SK-MEL-5 (cell line): ENCODE measurements at places on chromosomes 1 and 21. TPM values are rescaled to one million over a fixed set of nuclear protein-coding genes. Genes with fewer than 3 reads are reported as not detected.
A peak's percentile ranks its signal among the peaks of the same experiment; 100 is the strongest.

- DNase-seq = no peak
Observed at GRCh38 chr21:31977816-31978215, 105.0 kb downstream of the HUNK start.

DNA sequence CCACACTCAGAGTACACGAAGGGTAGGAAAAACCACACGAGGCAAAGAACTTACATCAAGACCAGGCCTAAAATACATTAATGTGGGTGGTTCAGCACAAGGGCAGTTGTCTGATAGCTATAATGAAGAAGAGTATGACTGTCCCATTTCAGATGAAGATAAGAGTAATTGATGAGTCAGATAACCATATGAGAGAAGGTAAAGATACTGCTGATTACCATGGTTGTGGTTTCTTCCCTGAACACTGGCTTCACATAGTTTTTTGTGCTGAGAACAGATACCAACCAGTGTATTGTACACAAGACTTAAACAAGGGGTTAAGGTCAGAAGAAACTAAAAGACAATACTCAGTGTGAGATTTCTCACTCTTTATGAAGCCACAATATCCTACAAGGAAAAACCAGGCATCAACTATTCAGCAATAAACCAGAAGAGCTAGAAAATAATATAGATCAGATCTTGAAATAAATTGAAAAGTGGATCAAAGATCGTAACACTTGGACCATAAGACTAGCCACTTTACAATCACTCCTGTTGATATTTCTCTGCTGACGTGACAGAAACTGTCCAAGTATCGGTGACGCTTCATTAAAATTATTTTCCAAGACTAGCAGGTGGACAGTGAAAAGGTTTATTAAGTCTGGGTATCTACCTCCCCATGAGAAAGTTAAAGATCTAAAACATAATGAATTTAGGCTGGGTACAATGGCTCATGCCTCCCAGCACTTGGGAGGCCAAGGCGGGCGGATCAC is 28.6 kb downstream of the PUM1 start:
- peak; percentile 6 for DNase-seq

DNA sequence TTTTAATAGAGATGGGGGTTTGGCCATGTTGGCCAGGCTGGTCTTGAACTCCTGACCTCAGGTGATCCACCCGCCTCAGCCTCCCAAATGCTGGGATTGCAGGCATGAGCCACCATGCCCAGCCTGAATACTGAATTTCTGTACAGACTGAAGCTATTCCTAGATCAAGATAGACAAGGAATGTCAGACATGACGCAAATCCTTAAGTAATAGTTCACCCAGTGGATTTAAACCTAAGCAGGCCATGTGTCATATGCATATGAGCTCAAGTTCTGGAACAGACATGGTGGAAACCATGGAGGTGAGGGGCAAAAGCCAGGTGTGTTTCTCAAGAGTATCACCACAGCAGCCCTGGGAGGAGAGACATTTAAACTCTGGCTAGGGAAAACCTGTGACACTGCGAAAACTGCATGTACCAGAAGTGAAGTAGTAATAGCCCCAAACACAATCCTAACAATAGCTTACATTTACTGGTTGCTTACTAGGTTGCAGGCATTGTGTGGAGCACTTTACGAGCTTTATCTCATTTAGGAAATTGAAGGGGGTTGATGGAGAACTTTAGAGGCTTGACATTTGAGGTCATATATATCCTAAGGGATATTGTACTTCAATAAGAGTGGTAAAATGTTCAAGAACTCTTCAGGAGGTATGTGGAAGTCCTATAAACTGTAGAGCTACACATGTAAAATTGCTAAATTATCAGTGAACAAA is 31.7 kb upstream of the MAN1A2 start:
- no peak for DNase-seq

DNA sequence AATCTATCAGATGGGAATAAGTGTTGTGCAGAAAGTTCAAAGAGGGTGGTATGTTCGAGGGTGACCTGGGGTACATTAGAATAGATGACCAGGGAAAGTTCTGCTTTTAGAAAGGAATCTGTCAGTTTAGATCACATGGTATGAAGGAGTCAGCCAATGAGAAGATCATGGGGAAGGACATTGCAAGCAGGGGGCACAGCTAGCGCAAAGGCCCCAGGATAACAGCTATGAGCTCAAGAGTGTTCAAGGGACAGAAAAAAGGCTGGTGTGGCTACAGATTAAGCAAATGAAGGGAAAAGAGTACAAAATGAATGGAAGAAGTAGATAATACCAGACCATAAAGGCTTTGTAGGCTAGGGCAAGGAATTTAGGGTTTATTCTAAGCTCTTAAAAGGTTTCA is 8.6 kb downstream of the LEPR start:
- no peak for DNase-seq

DNA sequence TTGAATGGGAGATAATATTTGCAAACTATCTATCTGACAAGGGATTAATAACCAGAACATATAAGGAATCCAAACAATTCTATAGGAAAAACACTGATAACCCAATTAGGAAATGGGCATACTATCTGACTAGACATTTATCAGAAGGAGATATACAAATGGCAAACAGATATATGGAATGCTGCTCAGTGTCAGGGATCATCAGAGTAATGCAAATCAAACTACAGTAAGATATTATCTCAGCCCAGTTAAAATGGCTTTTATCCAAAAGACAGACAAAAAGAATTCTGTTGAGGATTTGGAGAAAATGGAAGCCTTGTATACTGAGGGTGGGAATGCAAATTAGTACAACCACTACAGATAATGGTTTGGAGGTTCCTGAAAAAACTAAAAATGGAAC is 758.0 kb upstream of the B3GALT2 start:
- DNase-seq = peak; percentile 7

DNA sequence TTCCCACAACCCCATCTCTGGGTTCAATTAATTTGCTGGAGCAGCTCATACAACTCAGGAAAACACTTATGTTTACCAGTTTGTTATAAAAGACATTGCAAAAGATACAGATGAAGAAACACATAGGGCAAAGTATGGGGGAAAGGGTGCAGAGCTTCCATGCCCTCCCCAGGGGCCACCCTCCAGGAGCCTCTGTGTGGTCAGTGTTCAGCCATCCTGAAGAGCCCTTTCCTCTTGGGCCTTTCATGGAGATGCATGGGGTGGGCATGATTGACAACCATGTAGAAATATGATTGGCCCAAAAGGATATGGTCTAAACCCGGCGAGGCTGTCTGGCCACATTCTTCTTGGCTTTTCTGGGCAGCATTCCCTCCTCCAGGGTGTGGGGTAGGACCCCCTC is 56.8 kb upstream of the PDE9A start:
- DNase-seq = no peak

- peak; percentile 89 for DNase-seq
Observed at GRCh38 chr1:66436378-66437135, 97.4 kb upstream of the SGIP1 start.

GRCh38 chr1:165842671-165843129 is 15.3 kb downstream of the UCK2 start:
- DNase-seq = no peak

GRCh38 chr1:155296661-155297060 is 4.6 kb downstream of the PKLR start:
- no peak for DNase-seq

DNA sequence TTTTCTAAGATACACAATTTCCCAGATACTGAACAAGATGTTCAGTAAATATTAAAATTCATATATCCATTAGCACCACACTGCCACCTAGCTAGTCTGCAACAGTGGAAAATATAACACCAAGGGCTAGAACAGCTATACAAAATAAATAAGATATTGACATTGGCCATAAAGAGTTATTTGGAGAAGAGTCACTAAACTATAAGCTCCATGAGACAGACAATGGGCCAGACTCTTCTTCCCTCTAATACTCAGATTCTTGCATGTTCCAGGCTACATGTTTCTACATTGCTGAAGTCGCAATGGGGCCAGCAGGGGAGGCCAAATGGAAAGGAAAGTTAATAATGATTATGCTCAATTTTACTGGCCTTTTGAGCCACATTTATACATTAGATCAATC is 21.5 kb downstream of the SPATA6 start:
- DNase-seq = peak; percentile 10

DNA sequence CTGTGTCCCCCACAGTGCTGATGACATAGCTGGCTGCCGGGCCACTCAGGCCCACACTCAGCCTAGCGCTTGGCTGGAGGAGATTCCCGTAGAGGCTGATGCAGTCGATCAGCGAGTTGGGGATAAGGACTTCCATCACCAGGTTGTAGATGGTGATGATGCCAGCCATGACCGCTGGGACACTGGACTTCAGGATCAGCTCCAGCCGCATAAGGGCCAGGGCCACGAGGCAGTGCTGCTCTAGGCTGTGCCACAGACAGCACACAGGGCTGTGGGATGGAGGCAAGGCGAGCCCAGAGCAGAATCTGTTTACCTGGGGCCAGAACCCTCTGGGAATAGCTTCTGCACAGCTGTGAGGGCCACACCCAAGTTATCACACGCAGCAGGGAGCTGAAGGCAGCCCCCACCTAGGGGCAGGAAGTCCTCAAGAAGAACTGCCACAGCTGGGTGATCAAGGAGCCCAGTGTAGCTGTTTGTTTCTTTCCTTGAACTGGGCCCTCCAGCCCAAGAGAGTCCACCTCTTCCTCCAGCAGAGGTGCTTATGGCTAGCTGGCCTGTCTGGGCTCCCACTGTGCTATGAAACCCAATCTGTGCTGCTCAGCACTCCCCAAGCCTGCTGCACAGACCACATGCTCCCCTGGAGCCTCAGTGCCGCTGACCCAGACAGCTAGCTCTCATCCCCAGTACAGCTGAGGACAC is 6.2 kb downstream of the SLC2A1 start:
- no peak for DNase-seq

Gene HHIPL2
- total RNA-seq = not detected in 2 replicates

Gene TDRD5
- 0.05 and 0.21 TPM in 2 replicates for total RNA-seq

Gene H6PD
- 9.8 and 10.4 TPM in 2 replicates for total RNA-seq

Gene KCNQ4
- total RNA-seq = 0.11 TPM in 1 of 2 replicates, not detected in the other

Gene INAVA
- not detected in 2 replicates for total RNA-seq

Gene ADAM30
- total RNA-seq = not detected in 2 replicates
